Kidney (tissue), 22 donors: ENCODE measurements at places on chromosomes 12 and 14.

DNA sequence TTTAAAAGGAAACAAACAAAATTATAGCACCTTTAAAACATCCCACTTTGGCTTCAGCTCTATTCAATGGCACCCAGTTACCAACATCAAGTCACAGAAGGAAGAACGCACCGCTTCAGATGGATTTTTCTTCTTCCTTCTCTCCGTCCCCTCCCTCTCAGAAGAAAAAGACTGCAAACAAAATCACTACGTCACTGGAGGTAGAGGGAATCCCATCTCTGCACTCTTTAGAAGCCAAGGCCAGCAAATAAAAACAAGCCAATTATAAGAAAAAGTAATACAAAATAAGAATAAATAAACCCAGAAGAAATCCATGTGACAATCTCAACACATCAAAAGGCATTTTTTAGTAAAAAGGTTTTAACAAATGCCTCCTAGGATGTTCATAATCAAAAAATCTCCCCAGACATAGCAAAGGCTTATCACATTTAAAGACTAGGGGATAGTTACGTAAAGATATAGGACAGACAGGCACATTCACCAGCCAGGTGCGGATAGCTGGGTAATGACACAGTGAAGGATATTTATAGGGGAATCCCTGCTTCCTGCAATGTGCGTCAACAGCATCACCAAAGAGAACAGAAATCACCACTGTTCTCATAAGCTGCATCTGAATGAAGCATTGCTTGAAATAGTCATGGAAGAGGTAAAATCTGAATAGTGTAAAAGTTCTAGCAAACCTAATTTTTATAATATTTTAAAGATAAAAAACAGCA is 89.4 kb downstream of the R3HDM2 start:
- no peak for DNase-seq

DNA sequence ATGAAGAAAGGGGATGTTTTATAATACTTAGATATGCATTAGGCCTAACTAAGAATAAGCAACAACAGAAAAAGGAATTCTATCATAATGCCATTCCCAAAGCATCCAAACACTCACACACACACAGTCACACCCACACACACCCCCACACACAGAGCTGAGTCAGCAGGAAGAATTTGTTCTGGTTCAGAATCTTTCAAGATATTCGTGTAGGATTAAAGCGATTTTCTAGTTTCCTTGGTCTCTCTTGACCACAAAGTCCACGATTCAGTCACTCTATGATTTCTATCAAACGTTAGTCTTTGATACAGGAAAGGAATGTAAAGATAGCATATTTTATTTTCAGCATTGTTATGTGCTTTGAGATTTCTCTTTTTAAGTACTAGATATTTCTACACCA is 382.6 kb upstream of the DCN start:
- no peak for DNase-seq

DNA sequence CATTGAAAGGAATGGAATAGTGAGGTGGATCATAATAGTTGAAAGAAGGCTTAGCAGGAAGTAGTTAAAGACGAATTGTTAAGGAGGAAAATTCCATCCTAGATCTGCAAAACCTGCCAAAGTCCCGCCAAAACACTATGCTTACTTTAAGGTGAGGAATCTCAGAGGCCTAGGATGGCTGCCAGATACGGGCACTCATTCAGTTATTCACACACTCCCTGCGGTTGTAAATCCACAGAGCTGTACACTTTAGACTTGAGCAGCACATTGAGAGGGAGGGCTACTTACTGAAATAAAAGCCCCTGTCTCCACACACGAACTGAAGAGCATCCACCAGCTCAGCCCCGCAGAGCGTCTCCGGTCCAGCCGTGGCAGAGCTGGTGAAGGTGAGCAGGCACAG is 5.0 kb downstream of the IGF1 start:
- no peak for DNase-seq

DNA sequence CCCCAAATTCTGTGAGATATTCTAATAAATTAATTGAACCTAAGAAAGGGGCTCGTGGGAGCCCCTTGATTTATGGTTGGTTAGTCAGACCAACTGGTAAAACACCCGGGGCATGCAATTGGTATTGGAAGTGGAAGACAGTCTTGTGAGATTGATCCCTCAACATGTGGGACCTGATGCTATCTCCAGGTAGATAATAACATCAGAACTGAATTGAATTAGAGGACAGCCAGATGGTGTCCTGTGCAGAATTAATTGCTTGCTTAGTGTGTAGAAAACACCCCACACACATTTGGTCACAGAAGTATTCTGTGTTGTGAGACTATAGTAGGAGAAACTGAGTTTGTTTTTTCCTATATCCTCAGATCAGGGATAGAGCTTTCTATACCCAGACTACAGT is 22.0 kb downstream of the PYROXD1 start:
- no peak for DNase-seq
